ENCODE measurements at places on chromosomes 4 and X. TPM values are rescaled to one million over a fixed set of nuclear protein-coding genes. Genes with fewer than 3 reads are reported as not detected.

The TECRL gene
- not detected for total RNA-seq

The NAA11 gene
- total RNA-seq, result not detected

The MAGEA9B gene
- total RNA-seq, result not detected

The ESX1 gene
- total RNA-seq, result not detected

GRCh38 chrX:154366666-154367055, 7.8 kb downstream of the FLNA start:
- no peak for DNase-seq

- DNase-seq, result no peak
These were observed 40.9 kb upstream of the XK start for GRCh38 chrX:37644381-37645305.

DNA sequence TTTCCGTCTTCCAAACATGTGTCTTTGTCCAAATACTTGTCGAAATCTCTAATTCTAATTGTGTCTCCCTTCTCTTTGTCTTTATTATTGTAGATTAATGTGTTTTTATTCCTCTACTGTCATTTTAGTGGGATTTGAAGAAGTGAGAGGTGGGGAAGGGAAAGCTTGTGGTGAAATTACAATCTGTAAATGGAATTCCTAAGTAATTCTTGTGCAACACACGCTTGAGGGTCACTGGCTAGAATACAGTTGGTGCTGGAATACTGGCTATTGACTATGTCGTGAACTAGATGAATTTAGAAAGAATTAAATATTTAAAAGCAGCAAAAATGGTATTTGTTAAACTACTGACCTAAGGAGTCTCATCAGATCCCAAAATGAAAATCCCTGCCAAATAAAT, 10.7 kb upstream of the FNIP2 start:
- no peak for DNase-seq

GRCh38 chrX:155112171-155112570, 40.9 kb downstream of the BRCC3 start:
- DNase-seq, result no peak

DNA sequence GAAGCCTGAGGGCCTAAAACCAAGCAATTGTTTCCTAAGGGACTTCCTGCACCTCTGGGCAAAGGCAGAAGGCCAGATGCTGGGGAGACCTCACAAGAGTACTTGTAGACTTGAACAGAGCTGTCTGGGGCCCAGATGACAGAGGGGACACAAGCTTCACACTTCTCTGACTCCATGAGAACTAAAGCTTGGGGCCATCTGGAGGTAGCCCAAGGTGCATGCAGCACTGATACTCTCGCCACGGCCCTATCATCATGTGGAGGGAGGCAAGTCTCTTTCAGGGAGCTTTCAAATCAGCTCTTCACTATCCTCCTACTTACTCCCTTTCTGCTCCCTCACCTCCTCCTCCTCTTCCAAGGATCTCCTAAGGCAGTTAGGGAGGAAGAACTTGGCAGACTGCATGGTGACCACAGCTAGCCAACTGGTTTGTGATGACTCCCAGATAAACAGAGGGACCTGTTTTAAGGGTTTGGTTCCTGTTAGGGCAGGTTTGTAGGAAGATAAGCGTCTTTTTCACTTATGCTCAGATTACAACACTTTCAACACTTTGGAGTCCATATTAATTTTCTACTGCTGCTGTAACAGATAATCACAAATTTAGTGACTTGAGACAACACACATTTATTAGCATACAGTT, 23.8 kb downstream of the MSL3 start:
- DNase-seq, result no peak

- DNase-seq, result no peak
These were observed 249.4 kb downstream of the ARHGAP10 start for GRCh38 chr4:147981305-147981704.

- DNase-seq, result no peak
These were observed 8.8 kb upstream of the DGAT2L6 start for GRCh38 chrX:70168238-70169188.

GRCh38 chr4:173436149-173436579, 37.2 kb upstream of the SCRG1 start:
- no peak for DNase-seq
